A549 (cell line): ENCODE measurements at places on chromosomes 6 and 20.
A peak's percentile ranks its signal among the peaks of the same experiment; 100 is the strongest.

DNA sequence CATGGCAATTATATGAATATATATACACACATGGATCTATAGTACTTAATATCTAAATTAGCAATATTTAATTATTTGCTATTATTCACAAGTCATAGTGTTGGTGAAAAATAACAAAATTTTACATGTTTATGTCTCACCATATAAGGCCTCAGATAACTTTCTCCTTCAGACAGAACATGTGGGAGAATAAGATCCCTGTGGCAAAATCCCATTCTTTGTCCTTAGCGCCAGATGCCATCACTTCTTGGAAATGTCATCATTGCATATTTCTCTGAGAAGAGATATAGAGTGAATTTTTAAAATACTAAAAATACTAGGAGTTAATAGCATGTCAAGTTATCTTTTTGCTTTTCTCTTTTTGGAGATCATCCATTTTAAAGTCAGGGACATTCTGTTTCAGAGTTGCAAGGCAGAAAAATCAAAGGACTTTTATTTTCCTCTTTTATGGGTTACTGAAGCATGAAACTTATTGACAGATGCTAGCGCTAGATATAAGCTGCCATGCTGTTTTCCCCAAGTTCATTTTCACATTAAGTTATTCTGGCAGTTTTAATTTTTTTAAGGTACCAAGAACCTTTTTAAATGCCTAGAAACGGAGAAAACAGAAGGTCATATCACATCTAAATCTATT lies 30.4 kb upstream of the STXBP5 start:
- no peak for DNase-seq

DNA sequence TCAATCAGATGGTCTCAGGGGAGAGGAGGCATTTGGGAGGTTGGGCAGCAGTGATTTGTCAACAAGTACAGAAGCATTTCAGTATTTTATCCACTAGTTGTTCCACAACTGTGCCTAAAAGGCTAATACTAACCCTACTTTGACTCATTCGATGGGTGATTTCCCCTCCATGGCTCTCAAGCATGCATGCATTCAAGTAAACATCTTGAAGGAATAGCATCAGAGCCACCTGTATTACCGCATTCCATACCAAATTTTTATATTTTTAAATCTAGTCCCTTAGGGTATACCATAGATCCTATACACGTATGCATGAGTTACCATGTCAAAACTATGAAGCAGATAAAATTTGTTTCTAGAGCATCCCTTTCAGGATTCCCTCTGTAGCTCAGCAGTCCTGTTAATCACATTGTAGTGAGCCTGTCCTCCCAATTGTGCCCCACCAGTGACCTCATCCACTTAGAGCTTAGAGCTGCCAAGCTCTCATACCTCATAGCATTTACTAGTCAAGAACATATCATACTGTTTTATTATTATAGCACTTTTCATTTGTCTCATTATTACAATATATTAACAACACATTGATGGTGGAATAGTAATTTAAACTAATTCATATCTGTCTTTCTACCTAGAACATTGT lies 213.8 kb downstream of the LAMA2 start:
- DNase-seq = no peak

- DNase-seq = peak; percentile 64
Observed at GRCh38 chr20:31569163-31570020, 35.7 kb upstream of the ID1 start.

- DNase-seq = no peak
Observed at GRCh38 chr6:132425176-132425575, 23.9 kb upstream of the MOXD1 start.
